ENCODE measurements at places on chromosomes 2 and 18.

- no peak for DNase-seq
These were observed 921.7 kb downstream of the DPP10 start for GRCh38 chr2:115364093-115364492.

DNA sequence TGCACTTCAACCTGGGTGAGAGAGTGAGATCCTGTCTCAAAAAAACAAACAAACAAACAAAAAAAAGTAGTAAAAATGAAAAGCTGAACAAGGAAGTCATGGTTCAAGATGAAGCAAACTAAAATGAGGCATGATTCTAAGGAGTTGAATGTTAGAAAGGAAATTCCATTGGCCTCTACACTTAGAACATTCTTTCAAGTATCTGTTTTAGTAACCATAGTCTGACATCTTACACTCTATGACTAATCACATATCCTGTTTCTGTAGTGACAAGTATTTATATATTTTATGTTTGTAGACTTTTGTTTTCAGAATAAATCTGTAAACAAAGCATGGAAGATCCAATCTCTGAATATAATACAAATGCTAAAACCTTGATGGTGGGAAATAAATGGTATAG, 164.1 kb downstream of the KIAA1328 start:
- no peak for DNase-seq

DNA sequence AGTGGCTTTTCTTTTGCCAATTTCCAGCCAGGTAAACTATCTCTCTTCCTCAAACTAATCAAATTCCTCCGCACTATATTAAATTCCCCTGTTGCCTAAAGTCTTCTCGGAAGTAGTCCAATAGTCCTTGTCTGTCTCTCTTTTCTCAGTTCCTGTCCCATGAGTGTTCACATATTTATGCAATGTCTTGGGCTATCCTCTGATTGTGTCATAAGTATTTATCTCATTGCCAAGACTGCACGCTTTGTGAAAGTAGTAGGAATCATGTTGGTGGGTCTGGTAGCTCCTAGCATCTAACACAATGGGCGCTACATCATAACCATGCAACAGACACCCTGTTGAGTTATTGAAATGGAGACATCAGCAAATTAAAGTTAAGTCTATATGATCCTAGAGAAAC, 59.9 kb upstream of the POU3F3 start:
- no peak for DNase-seq

GRCh38 chr2:15092691-15093090, 460.2 kb downstream of the LRATD1 start:
- DNase-seq = no peak

GRCh38 chr18:58967751-58968254, 103.1 kb downstream of the ZNF532 start:
- no peak for DNase-seq

DNA sequence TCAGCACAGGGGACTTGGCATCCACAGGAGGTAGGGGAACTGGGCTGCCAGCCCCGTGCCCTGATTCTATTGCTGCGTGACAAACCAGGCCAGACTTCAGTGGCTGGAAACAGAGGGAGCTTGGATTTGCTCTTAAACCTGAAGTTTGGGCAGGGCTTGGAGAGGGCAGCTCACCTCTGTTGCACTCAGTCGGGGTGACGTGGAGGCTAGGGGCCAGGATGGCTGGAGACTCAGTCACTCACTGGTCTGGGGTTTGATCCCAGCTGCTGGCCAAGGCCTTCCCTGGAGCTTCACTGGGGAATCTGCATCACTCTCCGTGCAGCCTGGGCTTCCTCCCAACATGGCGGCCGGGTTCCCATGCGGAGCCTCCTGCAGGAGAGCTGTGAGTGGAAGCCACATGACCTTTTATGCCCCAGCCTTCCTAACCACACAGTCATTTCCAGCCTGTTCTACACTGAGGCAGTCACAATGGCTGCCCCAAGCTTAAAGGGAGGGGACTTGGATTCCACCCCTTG, 175.2 kb upstream of the HDAC4 start:
- DNase-seq = no peak

- DNase-seq = no peak
These were observed 34.1 kb upstream of the FAM110C start for GRCh38 chr2:80378-80777.

GRCh38 chr2:227889336-227889735, 17.9 kb downstream of the DAW1 start:
- no peak for DNase-seq

Measured in activated naive CD4-positive, alpha-beta T cell treated with Interleukin-2 at 50 U/mL for 16 hours (primary cell).